CD8-positive, alpha-beta T cell (primary cell): ENCODE measurements at places on chromosomes 5 and 9. TPM values are rescaled to one million over a fixed set of nuclear protein-coding genes. Genes with fewer than 3 reads are reported as not detected.

Gene ZCCHC7
- 39.5 TPM for total RNA-seq

Gene CDHR2
- 1.2 TPM for total RNA-seq

Gene FOXD4L6
- not detected for total RNA-seq

DNA sequence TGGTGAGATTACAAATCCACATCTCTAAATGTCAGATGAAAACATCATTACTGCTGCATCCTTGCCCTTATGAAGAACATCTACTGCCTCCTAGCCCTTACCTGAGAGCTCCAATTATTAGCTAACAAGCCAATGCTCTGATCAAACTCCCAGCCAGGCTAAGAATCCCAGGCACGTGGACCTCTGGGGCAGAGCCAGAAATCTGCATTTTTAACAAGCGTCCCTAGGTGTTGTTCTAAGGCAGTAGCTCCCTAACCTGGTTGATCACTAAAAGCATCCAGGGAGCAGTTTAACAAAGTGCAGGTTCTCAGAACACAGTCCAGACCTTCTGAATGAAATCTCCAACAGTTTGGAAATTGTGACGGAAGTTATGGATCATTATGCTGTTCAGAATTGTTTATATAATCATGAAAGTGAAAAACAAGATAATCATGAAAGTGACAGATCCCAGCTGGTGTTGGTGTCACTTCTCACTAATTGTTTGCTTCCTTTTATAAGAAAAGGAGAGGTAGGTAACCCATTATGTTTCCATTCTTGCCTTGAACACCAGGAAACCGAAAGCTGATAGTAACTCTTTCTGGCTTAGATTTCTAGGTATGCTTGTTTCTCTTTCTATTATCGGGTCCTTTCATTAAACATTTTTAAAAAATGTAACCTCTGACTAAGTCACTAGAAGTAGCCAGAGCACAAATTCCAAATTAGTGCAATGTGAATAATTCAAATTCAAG, 216.5 kb upstream of the NR4A3 start:
- DNase-seq = no peak

- DNase-seq = no peak
These were observed 15.4 kb upstream of the ASS1 start for GRCh38 chr9:130429381-130429780.

DNA sequence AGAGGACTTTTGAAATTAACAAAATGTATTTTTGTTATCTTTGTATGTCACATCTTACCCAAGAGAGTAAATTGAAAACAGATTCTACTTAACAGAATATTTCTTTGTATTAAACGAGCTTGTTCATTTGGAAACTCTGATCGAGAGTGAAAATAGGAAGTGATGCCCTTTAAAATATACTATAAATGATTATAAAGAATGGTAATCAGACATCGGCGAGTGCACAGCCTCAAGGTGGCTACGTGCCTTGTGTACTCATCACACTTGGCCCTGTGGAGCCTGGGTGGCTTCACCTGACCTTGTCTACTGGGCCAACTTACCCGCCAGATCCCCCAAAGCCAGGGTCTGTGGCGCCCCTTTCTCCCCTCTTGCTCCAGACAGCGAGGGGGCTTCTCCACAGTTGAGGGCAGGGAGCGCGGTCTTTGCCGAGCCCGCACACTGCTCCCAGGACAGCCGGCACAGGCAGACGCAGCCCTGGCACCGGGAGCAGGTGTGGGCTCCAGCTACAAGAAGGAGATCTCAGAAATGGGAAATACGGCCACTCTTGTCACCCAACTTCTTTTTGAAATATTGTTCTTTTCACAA, 243.2 kb downstream of the CEMIP2 start:
- DNase-seq = no peak

- no peak for DNase-seq
These were observed 11.5 kb upstream of the PTPN3 start for GRCh38 chr9:109509611-109510010.
